Stimulated activated CD8-positive, alpha-beta memory T cell treated with anti-CD3 and anti-CD28 coated beads, Interleukin-2, amount 100 ng/mL, for 48 hours (primary cell): ENCODE measurements at places on chromosomes 2 and 18.
A peak's percentile ranks its signal among the peaks of the same experiment; 100 is the strongest.

- DNase-seq = peak; percentile 45
Measured at GRCh38 chr18:11654736-11655605, 34.1 kb upstream of the GNAL start.

DNA sequence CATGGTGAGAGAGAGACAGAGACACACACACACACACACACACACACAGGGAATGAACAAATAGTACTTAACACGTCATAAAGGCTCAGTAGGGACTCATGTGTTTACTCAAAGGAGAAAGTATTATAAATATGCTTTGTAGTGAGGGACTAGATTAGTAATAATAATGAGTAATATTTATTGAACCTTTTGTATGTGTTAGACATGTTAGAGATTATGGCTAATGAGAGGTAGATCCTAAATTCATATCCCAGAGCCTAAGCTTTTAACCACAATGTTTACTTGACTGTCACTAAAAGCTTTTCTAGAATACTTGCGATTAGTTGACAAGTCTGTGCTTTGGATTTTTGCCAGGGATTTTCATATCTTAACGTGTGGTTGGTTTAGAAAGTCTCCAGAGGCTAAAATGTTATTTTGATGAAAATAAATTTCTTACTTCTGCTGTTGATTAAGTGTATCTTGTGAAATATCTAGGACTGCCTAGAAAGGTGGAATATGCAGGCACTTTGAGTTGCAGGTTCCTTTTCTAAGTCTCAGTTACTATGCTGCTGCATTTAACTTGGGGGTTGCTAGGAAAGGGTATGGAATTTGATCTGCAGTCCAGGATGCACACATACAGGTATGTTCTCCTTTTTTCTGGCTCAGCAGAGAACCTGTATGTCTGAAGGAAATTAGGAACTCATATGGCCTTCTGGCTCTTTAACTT, 64.5 kb downstream of the UBR3 start:
- no peak for DNase-seq

DNA sequence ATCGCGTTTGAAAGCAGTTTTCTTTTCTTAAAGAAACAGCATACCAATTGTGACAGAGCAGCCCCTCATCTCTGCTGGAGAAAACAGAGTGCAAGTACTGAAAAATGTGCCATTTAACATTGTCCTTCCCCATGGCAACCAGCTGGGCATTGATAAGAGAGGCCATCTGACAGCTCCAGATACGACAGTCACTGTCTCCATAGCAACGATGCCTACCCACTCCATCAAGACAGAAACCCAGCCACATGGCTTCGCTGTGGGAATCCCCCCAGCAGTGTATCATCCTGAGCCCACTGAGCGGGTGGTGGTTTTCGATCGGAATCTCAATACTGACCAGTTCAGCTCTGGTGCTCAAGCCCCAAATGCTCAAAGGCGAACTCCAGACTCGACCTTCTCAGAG, 9.5 kb downstream of the GRHL1 start:
- no peak for DNase-seq

DNA sequence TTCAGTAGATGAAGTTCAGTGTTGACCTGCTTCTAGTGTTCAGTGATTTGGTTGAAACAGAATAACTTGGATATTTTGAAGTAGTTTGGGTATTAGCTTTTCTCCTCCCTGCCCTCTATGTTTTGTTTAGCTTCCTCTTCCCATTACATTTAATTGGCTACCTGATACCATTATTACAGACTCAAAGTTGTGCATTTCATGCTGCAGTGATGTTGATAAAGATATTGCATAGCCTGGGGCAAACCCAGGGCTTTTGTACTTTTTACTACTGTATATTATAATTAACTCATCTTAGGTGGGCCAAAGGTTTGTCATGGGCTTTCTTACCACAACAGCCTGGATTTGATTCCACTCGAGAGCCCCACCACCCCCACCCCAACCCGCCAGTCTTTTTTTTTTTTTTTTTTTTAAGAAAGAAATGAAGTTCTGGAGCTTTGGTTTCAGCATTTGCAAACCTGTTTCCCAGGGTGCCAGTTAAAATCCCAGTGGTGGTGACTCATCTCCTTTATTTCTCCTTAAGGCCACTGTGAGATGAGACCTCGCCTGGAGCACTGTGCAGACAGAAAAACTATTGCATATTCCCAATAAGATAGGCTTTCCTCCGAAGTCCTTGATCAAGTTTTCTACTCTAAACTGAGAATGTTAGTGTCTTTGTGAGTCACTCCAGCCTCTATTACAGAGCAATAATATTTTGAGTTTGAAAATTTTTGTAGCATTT, 393.7 kb upstream of the FANCL start:
- no peak for DNase-seq

DNA sequence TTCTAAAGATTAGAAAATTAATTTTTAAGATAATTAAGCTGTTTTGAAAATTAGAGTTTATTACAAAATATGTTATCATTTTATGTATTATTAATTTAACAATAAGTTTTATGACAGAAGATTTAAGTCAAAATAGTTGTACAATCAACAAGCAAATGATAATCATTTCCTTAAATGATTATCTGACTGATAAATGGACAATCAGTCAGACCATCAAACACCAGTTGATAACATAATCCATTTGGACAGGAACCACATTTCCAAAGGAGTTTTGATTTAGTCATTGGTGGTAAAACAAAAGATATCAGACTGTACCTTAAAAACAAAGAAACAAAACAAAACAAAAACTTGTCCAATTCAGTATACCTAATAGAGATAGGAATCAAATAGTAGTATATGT, 1.9 kb downstream of the TFPI start:
- no peak for DNase-seq

GRCh38 chr18:48019557-48020325, 89.3 kb upstream of the SMAD2 start:
- no peak for DNase-seq

GRCh38 chr2:99959261-99960014, 183.0 kb downstream of the AFF3 start:
- no peak for DNase-seq

- DNase-seq = no peak
Measured at GRCh38 chr18:8845506-8845905, 140.2 kb downstream of the MTCL1 start.

DNA sequence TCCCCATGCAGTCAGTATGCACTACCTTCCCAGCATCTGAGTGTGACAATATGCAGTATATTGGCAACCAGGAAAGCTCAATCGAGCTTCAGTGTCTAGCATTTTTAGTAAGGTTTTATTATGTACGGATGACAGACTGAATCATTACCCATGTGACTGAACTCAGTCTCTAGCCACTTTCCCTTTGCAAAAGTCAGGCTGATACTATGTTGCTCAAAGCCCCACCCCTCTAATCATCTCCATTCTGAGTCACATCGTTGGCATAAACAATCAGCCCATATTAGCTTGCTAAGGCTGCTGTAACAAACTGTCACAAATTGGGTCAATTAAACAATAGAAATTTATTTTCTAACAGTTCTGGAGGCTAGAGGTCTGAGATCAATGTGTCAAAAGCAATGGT, 25.8 kb upstream of the SRD5A2 start:
- no peak for DNase-seq

- DNase-seq = no peak
Measured at GRCh38 chr2:233976087-233976486, 58.9 kb downstream of the TRPM8 start.

- no peak for DNase-seq
Measured at GRCh38 chr2:206876216-206876860, 63.0 kb upstream of the CPO start.

GRCh38 chr18:67211646-67212045, 304.9 kb downstream of the DSEL start:
- no peak for DNase-seq

- no peak for DNase-seq
Measured at GRCh38 chr2:69214898-69215297, 172.1 kb downstream of the GFPT1 start.

- no peak for DNase-seq
Measured at GRCh38 chr18:71189581-71189980, 900.7 kb downstream of the SOCS6 start.

GRCh38 chr2:46555011-46555410, 75.6 kb downstream of the TMEM247 start:
- DNase-seq = no peak

DNA sequence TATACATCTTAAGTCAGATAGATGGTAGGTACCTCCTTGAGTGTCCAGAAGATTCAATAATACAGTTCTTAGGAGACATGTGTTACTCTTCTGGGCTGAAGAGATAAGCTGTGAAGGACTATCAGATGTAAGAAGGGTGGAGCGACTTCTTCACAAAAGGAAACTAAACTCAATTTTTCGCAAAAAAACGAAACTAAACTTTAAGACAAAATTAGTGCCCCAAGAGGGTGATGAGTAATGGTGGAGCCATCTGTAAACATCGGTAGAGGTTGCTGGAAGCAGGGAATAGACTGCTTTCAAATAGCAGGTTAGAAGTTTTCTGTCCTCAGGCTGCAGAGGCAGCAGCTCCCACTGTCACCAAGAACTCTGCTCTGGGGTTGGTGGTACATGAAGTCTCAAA, 111.6 kb upstream of the TACR1 start:
- DNase-seq = no peak

DNA sequence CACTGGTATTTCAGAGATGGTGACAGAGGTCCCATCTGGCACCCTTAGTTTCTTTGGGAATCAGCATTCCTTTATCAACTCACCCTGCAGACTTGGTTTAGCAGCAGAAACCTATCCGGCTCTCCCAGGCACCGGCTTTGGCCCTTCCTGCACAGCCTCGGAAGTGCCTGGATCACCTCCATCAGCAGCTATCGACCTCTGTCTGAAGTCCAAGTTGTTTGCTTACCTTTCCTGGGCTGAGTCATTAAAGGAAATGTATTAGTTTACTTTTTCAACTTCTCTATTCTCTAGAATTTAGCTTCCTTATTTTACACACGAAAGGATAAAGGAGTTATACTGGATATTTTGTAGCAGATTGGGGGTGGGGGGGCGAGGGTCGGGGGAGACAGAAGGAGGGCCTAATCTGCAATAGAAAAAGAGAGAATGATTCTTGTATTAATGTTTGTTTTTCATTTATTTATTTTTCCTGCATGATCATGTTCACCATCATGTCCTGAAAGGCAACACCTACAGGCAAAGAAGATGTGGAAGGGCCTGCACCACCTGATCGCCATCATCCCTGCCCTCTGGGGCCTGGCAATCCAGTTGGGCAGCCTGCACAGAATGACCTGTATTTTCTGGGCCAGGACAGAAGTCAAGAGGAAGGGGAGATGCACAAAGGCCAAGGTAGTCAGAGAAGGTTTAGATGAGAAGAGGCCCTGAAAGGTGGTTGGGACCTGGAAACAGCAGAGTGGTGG, 22.1 kb upstream of the MAT2A start:
- DNase-seq = no peak

DNA sequence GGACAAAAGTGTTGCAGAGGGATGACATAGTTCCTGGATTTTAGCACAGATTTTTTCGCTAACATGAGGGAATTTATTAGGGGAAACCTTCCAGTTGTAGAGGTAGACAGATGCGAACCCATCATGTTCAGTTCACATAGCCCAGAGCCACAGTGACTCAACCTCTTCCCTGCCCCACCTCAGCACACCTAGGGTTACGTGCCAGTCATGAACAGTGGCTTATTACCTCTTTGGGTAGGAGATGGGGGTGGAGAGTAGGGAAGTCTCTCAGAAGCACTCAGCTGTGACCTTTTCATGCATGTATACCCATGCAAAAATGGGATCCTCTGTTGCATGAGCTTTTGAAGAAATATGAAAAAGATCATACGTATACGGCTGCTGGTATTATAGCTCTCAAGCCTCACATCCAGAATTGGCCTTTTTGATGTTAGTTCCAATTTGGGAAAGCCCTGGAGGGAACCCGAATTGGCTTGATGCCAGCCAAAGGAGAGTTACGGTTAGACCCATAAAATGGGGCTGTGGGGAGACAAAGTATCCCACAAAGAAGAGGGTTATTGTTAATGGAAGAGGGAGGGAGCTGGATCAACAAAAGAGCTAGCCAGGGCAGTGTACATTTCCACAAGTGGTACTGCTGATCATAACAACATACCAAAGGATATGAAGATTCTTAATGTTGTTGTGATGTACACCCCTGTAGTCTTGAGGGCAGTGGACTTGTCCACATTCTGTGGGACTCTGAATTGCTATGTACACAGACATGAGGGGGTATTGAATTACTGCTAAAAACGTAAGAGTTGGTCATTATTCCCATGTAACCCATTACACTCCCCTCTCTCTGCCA, 4.9 kb downstream of the TANC1 start:
- DNase-seq = no peak

DNA sequence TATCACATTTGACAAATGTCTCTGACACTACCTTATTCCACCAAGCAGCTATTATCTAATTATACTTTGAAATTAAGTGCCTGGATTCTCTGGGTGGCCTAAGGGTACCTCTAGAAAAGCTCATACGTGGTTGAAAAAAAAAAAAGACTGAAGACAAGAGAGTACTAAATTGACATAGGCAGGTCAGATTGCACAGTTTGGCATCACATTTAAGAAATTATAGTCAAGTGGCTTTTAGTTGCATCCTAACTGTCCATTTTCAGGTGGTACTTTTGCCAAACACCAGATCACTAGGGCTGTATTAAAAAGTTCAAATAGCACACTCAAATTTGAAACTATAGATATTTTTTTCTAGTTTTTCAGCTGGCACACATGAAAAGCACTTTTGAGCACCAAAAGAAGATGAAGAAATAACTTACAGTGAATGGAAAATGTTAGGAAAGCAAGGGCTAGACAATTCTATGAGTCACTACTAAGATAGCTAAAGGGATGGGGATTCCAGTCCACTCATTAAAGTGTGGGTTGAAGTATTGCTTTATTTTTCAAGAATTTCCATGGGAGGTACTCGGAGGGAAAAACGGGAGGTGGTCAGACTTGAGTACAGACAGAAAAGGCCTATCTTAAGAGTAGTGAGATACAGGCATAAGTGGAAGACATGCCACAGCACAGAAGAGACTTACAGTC, 106.5 kb upstream of the COL5A2 start:
- DNase-seq = no peak

DNA sequence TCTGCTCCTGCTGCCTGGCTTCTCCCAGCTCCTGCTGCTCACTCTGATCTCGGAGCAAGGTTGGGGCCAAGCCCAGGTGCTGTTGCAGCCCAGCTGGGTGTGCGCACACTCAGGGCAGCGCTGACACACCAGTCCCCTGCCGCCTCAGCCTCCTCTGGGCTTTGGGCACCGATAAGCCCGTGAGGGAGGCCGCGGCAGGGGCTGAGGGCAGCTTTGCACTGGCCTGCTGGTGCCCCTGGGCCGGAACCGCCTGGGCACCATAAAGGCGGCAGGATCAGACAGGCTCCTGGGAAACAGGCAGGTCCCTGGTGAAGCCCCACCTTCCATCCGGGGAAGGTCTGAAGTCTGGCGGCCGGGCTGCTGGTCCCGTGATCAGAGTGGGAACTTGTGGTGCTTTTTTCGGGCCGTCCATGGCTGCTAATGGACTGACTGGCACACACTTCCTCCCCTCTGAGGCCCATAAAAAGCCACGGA, 14.1 kb upstream of the EML6 start:
- DNase-seq = no peak

GRCh38 chr18:36419188-36419899, 121.8 kb downstream of the FHOD3 start:
- no peak for DNase-seq
